ENCODE measurements at places on chromosomes 6 and 20. TPM values are rescaled to one million over a fixed set of nuclear protein-coding genes. Genes with fewer than 3 reads are reported as not detected.

GRCh38 chr6:126873351-126873750, 245.1 kb upstream of the RSPO3 start:
- no peak for DNase-seq

DNA sequence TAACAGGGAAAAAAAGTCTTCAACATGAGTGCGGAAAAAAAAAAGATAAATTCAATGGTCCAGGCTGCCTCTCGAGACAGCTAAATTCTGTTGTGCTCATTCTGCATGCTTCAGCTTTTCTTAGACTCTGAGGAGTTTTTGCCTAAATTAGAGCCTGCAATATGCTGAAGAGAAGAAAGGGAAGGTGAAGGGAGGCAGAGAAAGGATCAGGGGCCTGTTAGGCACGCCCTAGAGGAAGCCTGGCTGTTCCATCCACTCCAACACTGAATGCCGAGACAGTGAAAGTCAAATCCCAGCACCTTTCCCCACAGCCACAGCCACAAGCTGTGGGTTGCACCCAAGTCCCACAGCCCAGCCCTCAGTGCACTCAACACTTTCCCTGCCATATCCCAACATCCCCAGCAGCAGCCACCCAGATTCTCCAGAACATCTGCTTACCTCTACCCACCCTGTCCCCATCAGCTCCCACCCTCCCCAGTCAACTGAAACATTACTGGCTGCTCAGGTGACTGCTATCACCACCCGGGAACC, 37.3 kb downstream of the PREX1 start:
- no peak for DNase-seq

- no peak for DNase-seq
Measured at GRCh38 chr6:50995036-50995435, 176.4 kb downstream of the TFAP2B start.

DNA sequence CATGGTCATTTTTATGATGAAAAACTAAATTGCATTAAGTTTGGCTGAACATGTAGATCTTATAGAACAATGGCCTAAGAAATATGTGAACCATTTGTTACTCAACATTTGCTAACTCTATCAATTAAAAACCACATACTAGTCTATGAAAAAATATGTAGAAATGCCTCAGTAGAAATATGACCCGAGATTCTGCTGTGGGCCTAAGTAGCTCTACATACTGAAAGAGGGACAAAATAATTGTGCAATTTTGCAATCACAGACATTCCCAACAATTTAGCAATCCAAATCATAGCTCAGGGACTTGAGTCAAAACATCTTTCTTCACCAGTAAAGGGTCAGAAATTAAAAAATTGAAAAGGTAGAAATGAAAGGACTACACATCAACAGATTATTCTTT, 619.0 kb downstream of the FRK start:
- no peak for DNase-seq

GRCh38 chr6:163533443-163533842, 118.9 kb downstream of the QKI start:
- DNase-seq = no peak

GRCh38 chr6:31299947-31300346, 28.1 kb upstream of the HLA-C start:
- no peak for DNase-seq

DNA sequence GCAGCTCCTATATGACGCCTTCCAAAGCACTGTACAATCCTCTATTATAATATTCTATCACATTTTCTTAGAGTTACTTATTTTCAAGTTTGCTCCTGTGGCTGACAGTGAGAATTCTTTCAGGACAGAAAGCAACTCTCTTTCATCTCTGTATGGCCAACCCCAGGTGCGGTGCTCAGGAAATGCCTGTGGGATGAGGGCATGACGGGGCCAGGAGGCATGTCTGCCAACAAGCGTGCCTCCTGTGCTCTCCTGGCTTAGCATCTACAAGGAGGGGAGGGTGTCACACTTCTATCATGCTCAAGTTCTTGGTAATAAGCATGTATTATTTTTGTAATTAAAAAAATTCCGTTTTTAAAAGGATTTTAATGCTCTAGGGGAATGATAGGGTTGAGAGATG, 11.4 kb downstream of the MRPL14 start:
- no peak for DNase-seq

SSTR4 gene
- not detected for total RNA-seq

ENPP3 gene
- total RNA-seq = 0.05 TPM

SPATA25 gene
- not detected for total RNA-seq

SLC22A2 gene
- total RNA-seq = not detected

RFX6 gene
- not detected for total RNA-seq

CDC25B gene
- total RNA-seq = 74.6 TPM
